ENCODE measurements at places on chromosomes 4 and X.

GRCh38 chr4:4694296-4694772 is 152.5 kb upstream of the STX18 start:
- no peak for DNase-seq

GRCh38 chrX:45295259-45295986 is 94.7 kb upstream of the DIPK2B start:
- DNase-seq, result no peak

DNA sequence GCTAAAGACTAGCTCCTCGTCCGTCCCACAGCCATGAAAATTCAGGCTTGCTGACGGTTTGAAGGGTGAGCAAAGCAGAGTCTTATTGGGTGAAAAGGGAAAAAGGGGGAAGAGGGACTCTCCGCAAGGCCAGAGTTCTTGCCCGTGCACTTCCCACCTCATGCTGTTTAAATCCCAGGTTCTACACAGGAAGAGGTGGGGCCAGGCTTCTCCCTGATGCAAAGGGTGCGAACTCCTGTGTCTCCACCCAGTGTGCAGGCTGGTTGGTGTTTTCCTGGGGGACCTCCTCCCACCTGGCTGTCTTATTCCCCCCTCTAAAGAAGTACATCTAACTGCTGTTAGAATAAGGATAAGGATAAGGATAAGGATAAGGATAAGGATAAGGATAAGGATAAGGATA is 18.0 kb upstream of the LANCL3 start:
- DNase-seq, result no peak

DNA sequence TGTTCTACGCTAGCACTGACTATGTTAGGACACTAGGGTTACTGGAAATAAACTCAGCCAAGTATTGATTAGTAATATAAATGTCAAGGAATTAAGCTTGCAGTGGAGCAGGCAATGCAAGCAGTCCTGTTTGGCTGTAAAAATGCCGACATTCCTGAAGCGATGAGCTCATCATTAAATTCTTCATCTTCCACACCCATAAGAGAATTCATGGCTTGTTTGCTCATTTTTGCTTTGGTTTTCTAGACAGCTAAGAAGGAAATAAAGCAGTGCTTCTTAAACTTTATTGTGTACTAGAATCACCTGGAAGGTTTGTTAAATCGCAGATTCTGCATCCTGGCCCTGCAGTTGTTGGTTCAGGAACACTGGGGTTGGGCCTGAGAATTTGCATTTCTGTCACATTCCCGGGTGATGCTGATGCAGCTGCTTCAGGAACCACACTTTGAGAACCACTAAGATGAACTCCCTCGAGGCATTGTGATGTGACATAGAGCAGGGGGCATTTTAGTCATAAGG is 17.8 kb downstream of the ANXA3 start:
- no peak for DNase-seq

DNA sequence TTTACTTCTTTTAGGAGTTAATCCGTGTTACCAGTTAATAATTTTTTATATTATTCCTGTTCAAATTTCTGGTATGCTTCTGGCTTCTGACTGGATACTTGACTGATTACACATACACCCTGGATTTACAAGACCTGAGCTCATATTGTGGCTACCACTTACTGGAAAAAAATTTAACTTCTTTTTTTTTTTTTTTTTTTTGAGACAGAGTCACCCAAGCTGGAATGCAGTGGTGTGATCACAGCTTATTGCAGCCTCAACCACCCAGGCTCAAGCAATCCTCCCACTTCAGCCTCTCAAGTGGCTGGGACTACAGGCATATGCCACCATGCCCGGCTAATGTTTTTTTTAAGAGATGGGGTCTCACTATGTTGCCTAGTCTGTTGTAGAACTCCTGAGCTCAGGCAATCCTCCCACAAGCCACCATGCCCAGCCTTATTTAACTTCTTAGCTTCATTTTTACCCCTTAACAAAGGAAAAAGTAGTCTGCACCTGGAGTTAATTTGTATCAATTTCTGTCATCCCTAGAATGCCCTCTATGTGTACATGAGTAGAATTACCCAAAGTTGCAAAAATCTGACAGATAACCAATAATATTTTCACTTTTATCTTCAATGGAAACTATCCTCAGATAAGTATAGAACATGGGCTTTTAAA is 50.3 kb downstream of the TMEM165 start:
- no peak for DNase-seq

- DNase-seq, result no peak
Observed at GRCh38 chr4:129149906-129150305, 54.0 kb downstream of the C4orf33 start.

DNA sequence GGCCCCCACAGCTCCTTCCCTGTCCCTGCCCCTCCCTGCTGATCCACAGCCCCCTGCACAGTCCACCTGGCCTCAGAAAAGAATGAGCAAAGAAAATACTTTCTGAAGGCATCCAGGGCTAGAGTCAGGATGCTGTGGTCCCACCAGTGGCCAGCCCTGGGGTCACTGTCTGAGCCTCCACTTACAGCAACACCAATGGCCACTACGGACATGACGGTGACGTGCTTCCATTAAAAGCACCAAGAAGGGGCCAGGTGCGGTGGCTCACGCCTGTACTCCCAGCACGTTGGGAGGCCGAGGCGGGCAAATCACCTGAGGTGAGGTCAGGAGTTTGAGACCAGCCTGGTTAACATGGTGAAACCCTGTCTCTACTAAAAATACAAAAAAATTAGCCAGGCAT is 4.0 kb downstream of the JAKMIP1 start:
- DNase-seq, result no peak

DNA sequence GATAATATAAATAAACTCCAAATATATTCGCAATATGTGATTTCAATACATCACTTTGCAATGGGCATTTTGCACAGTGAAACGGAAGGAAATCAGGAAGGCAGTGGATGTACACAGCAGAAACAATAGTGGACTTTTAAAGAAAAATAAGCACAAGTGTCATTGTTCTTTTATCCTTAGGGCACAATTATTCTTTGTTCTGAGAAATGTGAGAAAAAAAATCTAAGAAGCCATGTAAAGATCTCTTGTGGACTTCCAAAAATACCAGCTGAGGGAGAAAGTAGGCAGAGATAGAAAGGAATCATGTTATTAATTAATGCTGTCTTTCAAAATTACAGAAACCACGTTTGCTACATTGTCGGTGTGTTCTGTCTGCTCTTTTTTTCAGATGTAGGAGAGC is 17.6 kb upstream of the PRRG1 start:
- no peak for DNase-seq

DNA sequence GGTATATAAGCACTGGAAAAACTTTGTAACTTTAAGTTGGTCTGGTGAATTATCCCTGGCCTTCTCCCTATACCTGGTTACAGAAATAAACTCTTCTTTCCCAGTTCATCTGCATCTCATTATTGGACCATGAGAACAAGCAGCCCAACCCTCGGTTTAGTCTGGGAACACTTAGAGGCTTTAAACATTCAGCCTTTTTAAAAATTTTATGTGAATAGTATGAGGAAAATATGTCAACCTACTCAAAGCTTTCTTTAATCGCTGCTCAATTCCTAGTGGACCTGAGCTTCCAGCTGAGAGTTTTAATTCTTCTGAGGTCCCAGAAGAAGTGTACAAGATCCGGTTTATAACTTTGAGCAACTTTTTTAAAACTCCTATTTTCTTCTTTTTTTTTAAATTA is 358.6 kb upstream of the NOCT start:
- no peak for DNase-seq

GRCh38 chr4:167826281-167826680 is 266.1 kb upstream of the ANXA10 start:
- no peak for DNase-seq

GRCh38 chr4:47913861-47914219 is 543 bp downstream of the NFXL1 start:
- DNase-seq, result peak; percentile 20

DNA sequence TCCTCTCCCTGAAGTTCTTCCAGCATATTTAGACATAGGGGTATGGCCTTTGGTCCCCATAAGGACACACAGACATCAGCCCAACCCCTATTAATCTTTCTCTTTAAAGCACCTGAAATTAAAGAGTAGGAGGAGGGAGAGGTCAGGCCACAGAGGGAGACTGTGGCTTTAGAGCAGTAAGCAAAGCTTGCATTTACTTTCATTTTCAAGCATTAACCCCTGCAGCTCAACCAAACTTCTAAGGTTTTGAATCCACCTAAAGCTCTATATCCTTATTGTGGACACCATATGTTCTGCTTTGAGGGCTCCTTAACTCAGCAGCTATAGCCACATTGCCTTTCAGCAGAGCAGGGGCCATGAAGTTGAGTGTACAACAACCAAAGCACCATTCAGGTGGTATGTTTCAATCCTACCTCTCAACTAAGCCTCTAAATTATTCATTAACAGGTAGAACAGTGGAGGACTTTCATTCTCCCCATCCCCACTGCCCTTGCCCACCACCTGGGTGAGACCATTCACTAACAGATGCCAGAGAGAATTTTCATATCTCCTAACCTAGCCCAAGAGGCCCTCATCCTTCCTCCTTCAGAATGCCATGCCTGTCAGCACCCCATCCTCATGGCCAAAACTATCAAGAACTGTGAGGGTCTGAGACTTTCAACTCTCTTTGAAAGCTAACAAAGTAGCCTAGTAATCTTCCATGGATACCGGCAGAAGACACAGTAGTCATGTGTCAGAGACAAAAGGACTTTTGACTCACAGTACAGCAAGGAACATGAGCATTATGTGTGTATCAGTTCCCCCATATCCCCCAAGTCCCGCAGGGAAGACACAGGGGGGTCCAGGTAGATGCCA is 20.8 kb downstream of the LIN54 start:
- DNase-seq, result no peak

GRCh38 chr4:147689067-147689466 is 5.1 kb upstream of the PRMT9 start:
- no peak for DNase-seq

DNA sequence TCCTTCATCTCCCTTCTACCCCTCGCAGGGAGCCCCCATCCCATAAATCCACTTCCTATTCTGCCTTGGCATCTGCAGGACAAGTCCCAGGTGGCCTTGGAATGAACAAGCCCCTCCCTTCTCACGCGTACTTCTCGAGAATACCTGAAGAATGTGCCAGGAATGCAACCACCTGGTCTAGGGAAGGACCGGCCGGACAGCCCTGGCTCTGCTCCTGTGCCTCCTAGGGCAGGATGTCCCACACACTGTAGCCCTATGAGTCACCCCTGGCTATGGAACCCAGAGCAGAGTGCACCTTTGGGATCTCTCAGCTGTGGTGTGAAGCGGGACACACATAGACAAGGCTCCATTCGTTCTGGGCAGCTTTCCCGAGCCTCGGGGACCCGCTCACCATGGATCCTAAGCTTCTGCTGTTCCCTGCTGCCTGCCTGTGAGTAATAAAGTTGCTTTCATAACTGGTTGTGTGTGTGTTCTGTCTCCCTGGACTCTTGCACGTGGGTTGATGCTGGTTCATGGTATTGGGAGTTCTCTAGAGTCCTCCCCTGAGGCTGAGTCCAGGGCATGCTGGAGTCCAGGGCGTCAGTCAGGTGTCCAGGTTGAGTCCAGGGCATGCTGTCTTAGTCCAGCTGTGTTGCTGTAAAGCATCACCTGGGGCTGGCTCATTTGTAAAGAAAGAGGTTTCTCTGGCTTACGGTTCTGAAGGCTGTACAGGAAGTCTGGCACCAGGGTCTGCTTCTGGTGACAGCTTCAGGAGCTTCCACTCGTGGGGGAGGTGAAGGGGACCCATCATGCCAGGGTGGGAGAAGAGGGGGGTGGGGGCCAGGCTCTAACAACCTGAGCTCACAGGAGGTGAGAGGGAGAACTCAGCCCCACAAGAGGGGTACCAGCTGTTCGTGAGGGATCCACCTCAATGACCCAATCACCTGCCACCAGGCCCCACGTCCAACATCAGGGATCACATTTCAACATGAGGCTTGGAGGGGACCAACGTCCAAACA is 7.4 kb upstream of the PDE6B start:
- DNase-seq, result no peak

- no peak for DNase-seq
Observed at GRCh38 chrX:13938051-13938828, 91.5 kb downstream of the GEMIN8 start.

All from effector CD4-positive, alpha-beta T cell (primary cell).